ENCODE measurements at places on chromosomes 3 and 15.

DNA sequence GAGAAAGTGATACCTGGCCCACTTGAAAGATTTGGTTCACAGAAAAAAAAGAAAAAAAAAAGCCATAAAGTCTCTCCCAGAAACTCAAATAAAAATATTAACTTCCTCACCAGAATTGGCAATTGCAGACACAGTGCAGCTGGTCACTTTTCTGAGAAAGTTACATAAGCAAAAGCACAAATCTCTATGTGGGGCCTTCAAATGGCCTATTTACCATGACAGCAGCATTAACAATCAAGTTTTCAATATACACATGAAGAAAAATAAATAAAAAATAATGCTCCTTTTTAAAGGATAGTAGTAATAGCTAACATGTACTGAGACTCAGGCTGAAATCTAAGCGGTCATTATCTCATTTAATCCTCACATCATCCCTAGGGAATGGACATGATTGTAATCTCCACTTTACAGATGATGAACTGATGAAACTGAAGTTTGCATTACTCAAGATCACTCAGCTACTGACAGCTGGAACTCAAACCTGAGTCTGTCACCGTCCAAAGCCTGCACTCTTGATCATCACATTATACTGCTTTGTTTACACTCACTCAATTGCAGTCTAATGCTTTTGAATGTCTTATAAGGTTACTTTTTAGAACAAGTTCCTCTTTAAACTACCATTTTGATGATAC, 3.3 kb downstream of the NPTN start:
- DNase-seq = no peak

GRCh38 chr3:175404027-175404426, 544.9 kb downstream of the NAALADL2 start:
- no peak for DNase-seq

DNA sequence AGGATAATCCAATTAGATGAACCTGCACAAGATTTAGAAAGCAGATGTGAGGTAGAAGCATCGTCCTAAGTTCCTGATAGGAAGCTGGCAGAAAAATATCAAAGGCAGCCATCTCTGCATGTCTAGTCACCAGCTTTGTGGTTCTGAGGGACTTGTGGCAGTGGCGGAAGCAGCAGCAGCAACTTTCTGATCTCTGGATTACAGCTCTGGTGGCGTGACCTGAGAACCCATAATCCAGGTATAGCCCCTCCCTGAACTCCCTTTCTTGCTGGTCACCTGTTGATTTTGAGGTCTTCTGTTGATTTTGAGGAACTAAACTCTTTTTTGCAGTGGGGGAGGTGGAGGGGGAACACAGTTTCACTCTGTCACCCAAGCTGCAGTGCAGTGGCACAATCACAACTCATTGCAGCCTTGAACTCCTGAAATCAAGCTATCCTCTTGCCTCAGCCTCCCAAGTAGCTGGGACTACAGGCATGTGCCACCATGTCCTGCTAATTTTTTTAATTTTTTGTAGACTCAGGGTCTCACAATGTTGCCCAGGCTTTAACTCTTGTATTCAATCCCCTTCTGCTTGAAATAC, 7.9 kb downstream of the FSIP1 start:
- DNase-seq = no peak

- no peak for DNase-seq
Observed at GRCh38 chr3:101311676-101312075, 8.7 kb downstream of the IMPG2 start.

DNA sequence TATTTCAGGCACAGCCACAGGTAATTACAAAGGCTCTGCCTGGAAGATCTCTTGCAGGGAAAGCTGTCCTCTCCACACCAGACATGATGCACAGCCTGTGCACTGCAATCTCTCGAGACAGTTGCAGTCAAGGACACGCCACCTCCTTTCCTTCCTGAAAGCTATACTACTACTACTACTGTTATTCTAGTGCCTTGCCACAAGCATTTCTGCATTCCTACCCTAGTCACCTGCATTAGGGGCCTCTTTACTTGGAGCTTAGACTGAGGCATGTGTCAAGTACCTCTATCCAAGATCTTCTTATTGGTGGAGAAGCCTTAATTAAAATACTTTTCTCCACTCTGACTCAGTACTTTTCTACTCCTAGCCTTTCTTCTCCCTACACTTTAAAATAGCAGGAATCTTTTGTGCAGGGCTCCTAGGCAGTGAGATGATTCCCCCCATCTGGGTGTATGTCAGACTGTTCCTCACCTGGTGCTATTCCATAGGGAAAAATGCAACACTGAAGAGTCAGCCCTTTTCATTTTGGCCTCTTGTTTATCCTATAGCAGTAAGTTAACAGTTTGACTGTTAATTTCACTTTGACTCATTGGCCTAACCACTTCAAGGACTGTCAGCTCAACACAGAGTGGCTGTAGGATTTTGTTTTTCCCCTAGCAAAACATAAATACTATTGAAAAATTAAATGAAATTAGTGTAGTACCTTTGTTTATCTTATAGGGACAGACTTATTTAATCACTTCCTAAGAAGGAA, 78.9 kb downstream of the ESYT3 start:
- no peak for DNase-seq

DNA sequence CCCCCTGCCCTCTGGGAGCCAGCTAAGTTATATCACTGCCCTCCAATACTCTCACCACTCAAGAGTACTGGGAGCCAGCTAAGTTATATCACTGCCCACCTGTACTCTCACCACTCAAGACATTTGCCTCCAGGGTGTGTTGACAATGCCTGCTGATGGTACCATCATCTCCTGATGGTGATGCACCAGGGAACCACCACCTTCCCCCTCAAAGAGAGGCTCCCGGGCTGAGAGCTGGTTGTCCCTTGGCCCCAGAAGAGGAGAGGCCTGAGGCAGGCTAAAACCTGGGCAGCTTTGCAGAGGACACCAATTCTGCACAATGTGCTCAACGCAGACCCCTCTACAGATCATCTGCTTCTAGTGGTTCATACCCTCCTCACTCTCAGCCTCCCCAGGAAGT, 7.5 kb upstream of the HAPLN3 start:
- DNase-seq = no peak
